Camera-type eye (tissue), 1 donor: ENCODE measurements at places on chromosomes 5 and 9. TPM values are rescaled to one million over a fixed set of nuclear protein-coding genes. Genes with fewer than 3 reads are reported as not detected.

The TMEM171 gene
- 1.6 TPM for total RNA-seq

The PCDHB3 gene
- 10.6 TPM for total RNA-seq

The PCDHB4 gene
- 4.5 TPM for total RNA-seq

The TAS2R1 gene
- total RNA-seq, result not detected

The TMEM215 gene
- total RNA-seq, result 52.2 TPM

The PLK2 gene
- 103 TPM for total RNA-seq

The RNF183 gene
- total RNA-seq, result 0.66 TPM

The TNIP1 gene
- total RNA-seq, result 66.5 TPM

The SIT1 gene
- not detected for total RNA-seq

The IL4 gene
- not detected for total RNA-seq

The SLC22A4 gene
- total RNA-seq, result 4.0 TPM

The RLN2 gene
- total RNA-seq, result not detected

The LMX1B gene
- total RNA-seq, result 12.9 TPM

The TAF11L5 gene
- not detected for total RNA-seq

The PCA3 gene
- total RNA-seq, result 0.27 TPM

The PRELID1 gene
- total RNA-seq, result 45.3 TPM

The CCL21 gene
- total RNA-seq, result 16.9 TPM

The OR1L6 gene
- total RNA-seq, result not detected

The OLFM1 gene
- 48.8 TPM for total RNA-seq

The ZNF879 gene
- 20.3 TPM for total RNA-seq

The CARTPT gene
- not detected for total RNA-seq

The PCDHAC2 gene
- total RNA-seq, result 39.0 TPM

The DDX4 gene
- total RNA-seq, result not detected

The MRPS30 gene
- total RNA-seq, result 158 TPM

The TRIM36 gene
- total RNA-seq, result 32.7 TPM

The ELAVL2 gene
- 37.8 TPM for total RNA-seq

The ATP10B gene
- total RNA-seq, result 2.6 TPM

The ZDHHC12 gene
- total RNA-seq, result 10.9 TPM

The PPIC gene
- 31.6 TPM for total RNA-seq

The ADAMTS12 gene
- 28.0 TPM for total RNA-seq

The TUSC1 gene
- 15.2 TPM for total RNA-seq

The CD274 gene
- 1.4 TPM for total RNA-seq

The WDR41 gene
- total RNA-seq, result 80.0 TPM

The IRGM gene
- total RNA-seq, result not detected

The TXN gene
- total RNA-seq, result 47.2 TPM

The SLC6A19 gene
- 0.27 TPM for total RNA-seq

The DMGDH gene
- total RNA-seq, result 3.5 TPM

The ELOVL7 gene
- total RNA-seq, result 6.7 TPM

The GOLM1 gene
- total RNA-seq, result 97.9 TPM
